Fibroblast of upper back skin (primary cell): ENCODE measurements at places on chromosomes 3 and 15.

DNA sequence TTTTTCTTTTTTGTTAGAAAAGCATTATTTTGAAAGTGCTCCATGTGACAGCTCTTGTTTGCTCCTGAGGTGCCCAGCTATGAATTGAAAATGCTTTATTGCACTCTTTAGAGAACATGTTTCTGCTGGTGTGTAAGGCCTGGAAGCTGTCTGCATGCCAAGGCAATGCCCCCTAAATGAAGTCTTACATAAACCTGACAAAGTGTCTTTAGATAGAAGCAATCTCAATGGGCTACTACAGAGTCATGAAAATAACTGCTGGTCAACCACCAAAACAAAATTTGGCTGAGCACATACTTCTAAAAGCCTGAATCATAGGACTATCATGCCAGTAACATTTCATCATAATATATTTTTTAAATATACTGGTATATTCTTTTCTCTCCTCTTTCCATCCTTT, 178.7 kb downstream of the THRB start:
- DNase-seq: peak; percentile 42

DNA sequence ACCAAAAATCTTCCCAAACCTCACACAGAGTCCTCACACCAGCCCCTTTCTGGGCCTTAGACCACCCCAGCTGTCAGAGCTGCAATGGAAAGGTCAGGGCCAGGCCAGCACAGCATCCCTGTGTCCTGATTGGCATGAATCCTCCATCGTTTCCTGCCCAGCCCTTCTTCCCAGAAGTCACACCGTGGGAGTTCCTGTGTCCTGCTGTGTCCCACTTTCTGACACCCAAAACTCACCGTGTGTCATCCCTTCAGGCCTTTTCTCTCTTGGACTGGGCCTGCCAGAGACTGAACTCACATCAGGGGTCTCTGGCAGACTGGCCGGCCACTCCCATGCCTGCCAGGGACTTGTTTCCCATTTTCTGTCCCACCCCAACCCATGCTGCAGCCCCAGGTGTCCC, 32.5 kb upstream of the CHRNB4 start:
- DNase-seq: no peak

- no peak for DNase-seq
Measured at GRCh38 chr15:90481023-90481422, 48.7 kb upstream of the CRTC3 start.

GRCh38 chr15:35379972-35380371, 166.0 kb downstream of the DPH6 start:
- no peak for DNase-seq

DNA sequence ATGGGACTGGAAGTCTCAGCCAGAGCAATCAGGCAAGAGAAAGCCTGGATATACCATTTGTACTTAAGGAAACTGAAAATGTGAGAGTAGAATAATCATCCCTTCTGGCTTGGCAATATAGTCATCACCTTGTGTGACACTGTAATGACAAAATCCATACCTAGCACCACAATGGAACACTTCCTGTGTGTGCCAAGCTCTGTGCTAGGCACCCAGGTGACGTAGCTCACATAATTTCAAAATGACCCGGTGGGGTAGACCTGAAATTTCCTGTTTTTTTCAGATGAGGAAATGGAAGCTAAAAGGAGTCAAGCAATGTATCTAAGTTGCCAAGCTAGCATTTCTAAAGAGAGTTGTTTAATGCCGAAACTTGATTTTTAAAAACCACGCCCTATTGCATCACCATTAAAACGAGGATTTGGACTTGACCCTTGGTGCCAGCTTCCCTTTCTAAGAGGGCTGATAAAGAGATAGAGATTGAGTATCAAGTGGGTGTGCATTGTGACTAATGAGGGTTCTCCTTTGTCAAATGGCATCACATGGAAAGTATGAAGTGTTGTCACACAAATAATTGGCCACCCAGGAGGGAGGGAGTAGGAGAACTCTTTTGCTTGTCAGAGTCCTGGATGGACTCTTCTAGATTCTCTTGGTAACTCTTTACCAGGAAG, 141.3 kb upstream of the PDZRN3 start:
- no peak for DNase-seq

GRCh38 chr3:25424614-25425013, 3.4 kb upstream of the RARB start:
- DNase-seq: peak; percentile 68

DNA sequence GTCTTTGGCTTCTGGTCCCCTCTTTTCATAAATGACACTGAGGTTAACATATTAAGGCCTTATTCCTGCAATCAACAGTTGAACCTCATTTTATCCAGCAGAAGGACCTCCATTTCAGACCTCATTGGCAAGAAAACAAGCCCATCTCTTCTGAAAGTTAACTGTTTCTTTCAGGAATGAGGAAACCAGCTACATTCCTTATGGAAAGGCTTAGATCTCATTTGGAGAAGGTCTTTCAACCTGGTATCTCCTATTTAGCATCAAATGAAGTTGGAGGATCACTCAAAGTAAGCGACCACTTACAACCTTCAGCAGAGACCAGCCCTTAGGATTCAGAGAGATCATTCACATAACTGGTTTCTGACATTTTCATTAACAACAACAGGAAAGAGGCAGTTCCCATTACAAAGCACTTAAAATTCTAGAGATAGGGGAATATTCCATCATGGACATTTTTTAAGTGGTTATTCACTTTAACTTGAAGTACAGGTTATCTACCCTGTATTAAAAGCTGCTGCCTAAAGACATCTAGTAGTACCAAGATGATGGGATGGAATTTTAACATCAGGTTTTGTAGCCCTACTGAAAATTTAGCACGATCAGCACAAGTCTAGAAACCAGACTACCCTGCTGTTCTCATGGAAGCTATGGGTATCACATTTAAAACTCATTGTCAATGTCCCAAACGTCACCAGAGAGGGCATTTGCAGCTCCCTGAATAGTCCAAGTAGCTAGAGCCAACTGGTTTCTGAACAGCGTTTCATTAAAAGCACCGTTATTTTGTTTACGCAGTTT, 30.4 kb downstream of the TFRC start:
- no peak for DNase-seq

DNA sequence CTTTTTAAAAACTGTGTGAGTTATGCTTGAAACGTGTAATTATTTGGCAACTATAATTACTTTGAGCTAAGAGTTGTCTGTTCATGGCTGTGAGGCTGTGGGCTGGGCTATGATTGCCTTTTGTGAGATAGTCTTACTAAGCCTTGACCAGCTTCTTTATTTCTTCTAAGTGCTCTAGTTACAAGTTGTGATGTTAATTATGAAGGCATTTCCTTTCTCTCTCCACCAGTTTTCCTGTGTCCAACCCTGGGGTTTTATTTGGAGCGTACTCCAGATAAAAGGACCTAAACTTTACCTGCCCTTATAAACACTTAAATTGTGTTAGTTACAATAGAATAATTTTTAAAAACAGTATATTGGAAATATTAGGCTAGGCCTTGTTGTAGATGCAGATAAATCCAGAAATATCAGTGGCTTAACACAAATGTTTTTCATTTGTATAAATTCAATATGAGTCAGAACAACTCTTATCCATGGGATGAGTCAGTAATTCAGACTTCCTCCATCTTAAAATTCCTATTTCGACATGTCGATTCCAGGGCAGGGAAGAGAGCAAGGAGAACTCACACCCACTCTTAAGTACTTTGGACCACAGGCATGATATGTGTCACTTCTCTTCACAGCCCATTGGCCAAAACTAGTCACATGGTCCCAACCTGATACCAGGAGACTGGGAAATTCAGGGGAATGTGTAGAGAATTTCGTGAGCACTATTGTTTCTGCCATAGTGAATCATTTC, 17.0 kb downstream of the TMEM62 start:
- peak; percentile 92 for DNase-seq

DNA sequence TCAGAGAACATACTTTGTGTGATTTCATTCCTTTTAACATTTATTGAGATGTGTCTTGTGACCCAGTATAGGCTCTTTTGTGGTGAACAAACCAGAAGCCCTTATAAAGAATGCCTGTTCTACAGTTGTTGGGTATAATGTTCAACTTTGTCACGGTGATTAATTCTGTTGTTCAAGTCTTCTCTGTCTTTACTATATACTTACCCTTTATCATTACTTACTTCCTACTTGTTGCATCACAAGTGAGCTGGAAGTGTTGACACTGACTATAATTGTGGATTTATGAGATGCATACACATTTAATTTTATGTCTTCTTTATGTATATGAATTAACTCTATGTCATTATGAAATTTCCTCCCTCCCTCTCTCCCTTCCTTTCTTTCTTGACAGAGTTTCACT, 59.7 kb upstream of the TBL1XR1 start:
- peak; percentile 48 for DNase-seq

DNA sequence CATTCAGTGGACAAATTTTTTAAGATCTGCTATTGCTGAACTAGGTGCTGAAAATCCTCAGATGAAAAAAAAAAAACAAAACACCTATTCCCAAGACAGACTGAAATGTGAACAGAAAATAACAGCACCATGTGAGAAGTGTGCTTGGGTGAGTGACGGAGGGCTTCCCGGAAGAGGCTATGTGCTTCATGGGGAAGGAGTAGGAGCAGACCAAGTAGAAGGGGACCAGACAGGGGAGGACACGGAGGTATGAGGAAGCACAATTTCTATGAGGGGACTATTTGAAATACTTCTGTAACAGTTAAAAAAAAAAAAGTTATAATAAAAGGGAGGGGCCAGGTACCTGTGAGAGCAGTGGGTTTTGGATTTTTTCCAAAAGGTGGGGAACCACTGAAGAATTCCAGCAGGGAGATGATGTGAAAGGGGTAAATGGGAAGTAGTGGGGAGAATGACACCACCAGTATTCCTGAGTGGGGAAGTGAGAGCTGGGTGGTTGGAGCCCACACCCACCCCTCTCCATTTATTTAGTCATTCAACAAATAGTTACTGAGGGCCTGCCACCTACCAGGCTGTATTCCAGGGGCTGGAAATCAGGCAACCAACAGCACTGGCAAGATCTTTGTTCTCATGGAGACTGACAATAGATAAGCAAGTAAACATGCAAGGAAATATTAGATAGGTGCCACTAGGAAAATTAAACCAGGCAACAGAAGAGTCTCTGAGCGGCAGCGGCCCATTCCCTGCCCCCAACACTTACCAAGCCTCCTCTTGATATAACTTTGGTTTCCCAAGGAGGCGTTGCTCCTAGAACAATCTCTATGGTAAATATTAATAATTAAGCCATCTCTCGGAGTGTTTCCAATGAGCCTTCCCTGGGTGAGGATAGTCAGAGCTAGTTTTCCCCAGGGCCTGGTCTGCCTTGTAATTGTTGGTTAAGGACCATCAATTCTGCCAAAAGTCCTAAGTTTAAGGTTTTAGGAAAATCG, 3.8 kb upstream of the USP3 start:
- DNase-seq: no peak

GRCh38 chr15:47383102-47383501, 334.2 kb upstream of the SEMA6D start:
- no peak for DNase-seq
